ENCODE measurements at places on chromosomes 2 and 18.

- no peak for DNase-seq
Observed at GRCh38 chr18:497688-498087, 2.8 kb downstream of the COLEC12 start.

DNA sequence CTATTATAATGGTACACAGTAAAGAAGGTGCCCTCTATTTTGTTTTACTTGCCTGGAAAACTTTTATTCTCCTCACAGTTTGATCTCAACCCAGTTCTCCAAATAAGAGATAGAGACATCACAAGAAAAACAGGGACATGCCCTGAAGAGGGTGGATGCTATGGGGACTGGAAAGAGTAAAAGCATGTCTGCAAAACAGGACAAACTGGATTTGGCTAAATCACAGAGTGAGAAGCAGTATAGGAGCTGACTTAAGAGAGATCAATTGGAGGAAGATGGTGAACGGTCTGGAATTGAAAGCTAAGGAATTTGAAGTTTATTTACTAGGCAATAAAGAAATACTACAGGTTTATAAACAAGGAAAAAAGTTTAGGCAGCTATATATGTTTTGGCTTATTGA, 33.0 kb downstream of the SP140L start:
- DNase-seq, result no peak

DNA sequence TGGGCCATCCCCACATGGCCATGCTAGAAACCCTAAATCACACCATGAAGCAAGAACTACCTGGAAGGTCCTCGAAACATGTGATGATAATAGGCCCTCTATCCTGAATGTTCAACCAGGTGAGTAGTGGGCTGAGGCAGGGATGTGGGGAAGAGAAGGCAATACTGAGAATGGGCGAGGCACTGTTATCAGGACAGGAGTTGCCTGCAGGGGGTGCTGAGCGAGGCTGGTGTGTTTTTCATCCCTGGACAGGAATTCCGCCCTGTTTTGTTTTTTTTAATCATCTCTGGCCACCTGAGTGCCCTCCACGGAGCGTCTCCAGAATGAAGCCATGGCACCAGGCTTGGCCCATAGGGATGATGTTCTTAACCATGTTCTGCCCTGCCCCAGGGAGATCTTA, 103.0 kb upstream of the SOX11 start:
- no peak for DNase-seq

- no peak for DNase-seq
Observed at GRCh38 chr2:11482473-11483035, 16.6 kb upstream of the E2F6 start.

DNA sequence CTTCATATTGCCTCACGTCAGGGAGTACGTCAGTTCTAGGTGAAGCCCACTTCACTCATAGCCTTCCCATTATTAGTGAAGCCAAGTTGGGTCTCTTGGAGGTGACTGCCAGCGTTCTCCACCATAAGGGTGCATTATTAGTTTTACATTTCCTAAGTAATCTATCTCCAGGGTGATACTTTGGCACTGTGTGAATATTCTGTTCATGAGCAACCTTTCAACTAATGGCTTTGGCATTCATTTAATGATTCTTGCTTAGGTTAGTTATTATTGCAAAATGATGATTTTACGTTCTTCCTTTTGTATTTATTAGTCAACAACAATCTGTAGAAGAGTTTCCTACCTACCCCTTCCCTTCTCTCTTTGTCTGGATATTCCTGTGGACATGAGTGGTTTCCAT, 97.5 kb downstream of the MAP4K4 start:
- no peak for DNase-seq

DNA sequence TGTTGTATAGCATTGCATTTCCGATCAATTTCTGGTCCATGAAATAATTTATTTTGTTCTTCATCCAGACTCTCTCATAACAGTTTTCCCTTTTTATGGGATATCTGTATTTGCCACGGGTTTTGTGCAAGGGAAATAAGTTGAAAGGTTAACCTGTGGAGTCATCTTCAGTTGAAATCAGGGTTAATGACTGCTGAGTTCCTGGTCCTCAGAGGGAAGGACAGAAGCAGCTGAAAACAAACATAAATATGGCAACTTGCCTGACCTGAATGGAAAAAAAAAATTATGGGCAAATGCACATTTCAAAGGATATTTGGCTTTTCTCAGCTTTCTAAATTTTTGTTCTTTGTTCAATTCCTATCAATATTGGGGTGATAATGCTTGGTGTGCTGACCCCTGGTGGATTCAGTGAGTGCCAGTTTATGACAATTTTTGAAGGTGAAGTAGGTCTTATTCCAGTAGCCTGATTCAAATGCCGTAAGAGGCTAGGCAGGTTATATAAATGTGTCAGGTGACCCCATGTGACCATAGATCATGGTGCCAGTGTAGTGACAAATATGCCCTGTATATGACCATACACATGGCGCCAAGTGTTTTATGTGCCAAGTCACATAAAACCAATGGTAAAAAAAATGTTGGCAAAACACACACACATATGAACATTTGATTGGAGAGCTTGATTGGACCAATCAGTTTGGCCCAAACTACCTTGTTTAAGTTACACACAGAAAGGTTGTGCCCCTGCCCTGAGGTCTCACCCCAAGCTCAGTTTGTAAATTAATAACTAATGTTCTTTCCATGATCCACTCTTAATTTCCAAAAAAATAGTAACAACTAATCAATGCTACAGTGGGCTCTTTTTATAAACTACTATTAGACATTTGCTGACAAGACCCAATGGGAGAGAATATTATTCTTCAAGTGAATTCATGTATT, 47.6 kb upstream of the FAM124B start:
- no peak for DNase-seq

DNA sequence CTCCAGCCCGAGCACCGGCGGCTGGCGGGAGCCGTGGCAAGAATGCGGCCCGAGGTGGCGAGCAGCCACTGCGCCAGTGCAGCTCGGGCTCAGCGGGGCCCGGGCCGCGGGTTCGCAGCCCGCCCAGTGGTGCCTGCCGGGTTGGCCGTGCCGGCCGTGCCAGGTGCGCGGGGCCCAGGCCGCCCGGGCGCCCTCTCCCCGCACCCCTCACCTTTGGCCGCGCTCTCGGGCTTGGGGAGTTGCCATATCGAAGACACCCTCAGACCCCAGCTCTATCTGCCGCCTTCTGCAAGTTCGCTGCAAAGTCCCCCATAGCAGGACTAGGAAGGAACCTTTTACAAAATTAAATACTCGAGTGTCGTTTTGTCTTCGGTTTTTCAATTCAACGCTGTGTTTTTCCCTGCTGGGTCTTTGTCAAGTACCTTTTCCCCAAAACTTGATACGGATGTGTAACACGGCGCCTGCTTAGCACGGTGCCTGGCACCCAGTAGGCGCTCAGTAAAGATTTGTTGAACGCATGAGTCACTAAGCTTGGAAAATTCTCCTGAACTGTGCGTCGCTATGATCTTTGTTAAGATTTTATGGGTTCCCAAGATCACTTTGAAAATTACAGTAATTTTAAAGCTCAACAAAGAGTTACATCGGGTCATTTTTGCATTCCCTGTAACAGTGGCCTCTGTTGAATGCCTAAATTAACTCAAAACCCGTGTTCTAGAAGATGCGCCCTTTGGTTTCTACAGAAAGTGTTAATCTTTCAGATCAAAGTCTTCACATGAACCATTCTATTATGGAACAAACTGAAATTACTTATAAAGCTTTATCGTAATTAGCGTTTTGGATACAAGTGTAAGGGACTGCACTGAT, 750 bp downstream of the STRADB start:
- DNase-seq, result no peak
